ENCODE measurements at places on chromosomes 12 and 14. TPM values are rescaled to one million over a fixed set of nuclear protein-coding genes. Genes with fewer than 3 reads are reported as not detected.

Gene RPS6KL1
- 12.6 TPM for total RNA-seq

Gene RFX4
- not detected for total RNA-seq

Gene MYF6
- total RNA-seq = not detected

Gene ADAM20
- total RNA-seq = 2.5 TPM

Gene B4GALNT3
- total RNA-seq = 17.4 TPM

Gene KRT85
- not detected for total RNA-seq

DNA sequence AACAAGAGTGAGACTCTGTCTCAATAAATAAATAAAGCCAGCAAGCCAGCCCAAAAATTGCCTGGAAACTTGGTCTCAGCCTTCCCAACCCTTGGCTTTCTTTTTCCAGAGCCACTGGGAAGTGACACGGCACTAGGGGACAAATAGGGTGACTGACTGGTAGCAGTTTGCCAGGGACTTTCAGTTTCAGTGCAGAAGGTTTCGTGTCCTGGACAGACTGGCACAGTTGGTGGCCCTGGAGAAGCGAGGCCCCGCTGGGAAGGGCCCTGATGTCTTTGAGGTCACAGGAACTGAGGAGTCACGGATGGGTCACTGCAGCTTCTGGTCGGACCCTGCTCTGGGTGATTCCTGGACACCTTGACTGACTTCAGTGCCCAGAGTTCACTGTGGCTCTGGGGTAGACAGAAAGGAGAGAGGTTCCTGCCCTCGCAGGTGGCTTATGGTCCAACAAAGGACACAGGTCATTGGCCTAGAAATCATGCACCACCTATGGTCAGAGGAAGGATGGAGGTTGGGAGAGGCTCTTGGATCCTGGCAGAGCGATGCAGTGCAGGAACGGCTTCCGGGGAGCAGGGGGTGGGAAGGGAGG, 2.7 kb downstream of the LRRC43 start:
- H3K4me3 ChIP-seq = no peak overlapping the region
- no peaks in the 10 kb centered on the region for H3K36me3 ChIP-seq
- no peak overlapping the region for H3K27ac ChIP-seq
- no peaks in the 10 kb centered on the region for H3K4me1 ChIP-seq

DNA sequence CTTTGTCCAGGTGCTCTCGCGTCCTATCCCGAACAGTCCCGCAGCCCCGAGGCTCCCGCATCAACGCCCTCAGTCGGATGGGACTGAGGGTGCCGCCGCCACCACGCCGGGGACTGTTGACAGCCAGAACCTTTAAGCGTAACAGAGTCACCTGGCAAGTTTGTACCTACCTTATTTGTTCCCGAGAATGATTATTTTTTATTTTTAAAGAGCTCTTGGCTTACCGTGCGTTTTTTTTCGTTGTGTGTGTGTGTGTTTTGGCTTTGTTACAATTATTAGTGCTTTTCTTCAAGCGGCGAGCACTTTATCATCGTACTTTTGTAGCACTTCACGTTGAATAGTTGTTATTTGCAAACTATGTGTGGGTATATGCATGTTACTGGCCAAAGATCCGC, 463 bp downstream of the COA8 start:
- no peak for DNase-seq
- no peaks in the 10 kb centered on the region for H3K4me1 ChIP-seq
- no peak overlapping the region for H3K27ac ChIP-seq
- H3K4me3 ChIP-seq = peak overlapping the region; percentile 90

DNA sequence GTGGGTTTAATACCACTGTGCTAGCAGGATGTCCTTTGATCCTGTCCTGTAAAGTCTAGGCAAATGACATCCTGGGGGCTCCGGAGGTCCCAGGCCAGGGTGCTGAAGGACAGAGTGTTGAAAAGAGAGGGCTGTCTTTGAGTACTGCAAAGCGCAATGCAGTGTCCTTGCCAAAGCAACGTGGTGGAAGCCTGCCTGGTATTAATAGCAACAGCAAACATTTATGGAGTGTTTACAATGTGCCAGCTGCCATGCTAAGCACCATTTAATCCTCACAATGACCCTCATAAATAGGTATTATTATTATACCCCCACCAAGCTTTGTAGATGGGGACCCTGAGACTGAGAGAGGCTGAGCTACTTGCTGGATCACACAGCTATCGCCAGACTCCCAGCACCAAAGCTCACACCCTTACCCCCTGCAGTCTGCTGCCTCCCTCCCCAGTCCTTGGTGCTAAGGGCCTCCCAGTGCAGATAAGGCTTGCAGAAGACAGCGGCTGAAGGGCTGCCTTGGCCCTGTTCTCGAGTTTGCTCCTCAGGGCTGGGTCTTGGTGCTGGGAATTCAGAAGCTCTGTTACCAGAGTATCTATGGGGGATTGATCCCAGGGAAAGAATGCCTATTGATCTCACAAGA, 427.7 kb downstream of the FUT8 start:
- no peak for DNase-seq
- H3K27ac ChIP-seq = no peak overlapping the region
- no peaks in the 10 kb centered on the region for H3K4me1 ChIP-seq

- DNase-seq = no peak
- H3K27ac ChIP-seq = no peak overlapping the region
- no peaks in the 10 kb centered on the region for H3K4me1 ChIP-seq
- no peaks in the 10 kb centered on the region for H3K27me3 ChIP-seq
Observed at GRCh38 chr12:124829008-124829707, 34.5 kb downstream of the SCARB1 start.

GRCh38 chr12:52178984-52179383, 12.8 kb downstream of the KRT80 start:
- no peak overlapping the region for H3K4me3 ChIP-seq
- no peaks in the 10 kb centered on the region for H3K27me3 ChIP-seq
- no peaks in the 10 kb centered on the region for H3K4me1 ChIP-seq
- DNase-seq = no peak

DNA sequence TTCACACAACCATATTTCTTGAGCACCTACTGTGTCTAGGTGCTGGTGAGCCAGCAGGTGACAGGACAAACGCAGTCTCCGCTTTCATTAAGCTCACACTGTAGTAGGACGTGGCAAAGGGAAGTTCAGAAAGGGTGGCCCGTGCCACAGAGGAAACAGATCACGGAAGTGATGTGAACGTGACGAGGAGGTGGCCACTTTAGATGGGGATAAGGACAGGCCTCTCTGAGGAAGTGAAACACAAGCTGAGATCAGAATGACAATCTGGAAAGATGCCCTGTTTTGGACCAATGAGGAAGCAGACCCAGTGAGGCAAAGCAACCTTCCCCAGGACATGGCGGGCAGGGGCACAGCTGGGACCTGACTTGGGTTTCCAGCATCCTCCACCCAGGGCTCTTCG, 127.4 kb upstream of the PRMT8 start:
- no peak overlapping the region for H3K4me3 ChIP-seq
- no peaks in the 10 kb centered on the region for H3K36me3 ChIP-seq
- DNase-seq = peak; percentile 63

DNA sequence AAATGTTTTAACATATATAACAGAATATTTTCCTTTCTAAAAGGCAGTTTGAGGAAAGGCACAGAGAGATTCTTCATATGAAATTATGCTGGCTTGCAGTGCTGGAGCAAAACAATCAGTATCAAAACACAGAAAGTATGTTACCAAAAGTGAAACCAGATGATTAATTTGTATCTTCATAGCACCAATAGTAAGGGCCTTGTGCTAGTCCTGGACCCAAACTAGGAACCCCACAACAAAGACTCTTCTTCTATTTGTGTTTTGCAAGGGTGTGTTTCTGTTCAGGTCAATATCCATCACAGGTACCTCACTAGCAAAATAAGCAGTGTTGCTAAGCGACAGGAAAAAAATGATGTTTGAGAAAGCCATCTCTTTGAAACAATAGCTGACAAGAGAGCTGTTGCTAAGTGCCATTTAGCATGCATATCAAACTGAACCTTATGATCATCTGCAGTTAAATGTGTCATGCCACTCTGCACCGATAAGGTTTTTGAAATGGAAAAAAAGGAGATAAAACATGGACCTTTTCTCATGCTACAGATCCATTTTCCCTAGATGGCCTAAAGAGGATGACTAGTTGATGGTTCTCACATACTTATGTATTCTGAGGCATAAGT, 196.2 kb upstream of the ALG10 start:
- no peak for DNase-seq
- no peaks in the 10 kb centered on the region for H3K36me3 ChIP-seq
- H3K27ac ChIP-seq = no peak overlapping the region
- H3K4me1 ChIP-seq = no peaks in the 10 kb centered on the region

- no peak overlapping the region for H3K4me3 ChIP-seq
- no peaks in the 10 kb centered on the region for H3K36me3 ChIP-seq
- H3K27ac ChIP-seq = no peak overlapping the region
Observed at GRCh38 chr14:85852906-85853305, 323.0 kb downstream of the FLRT2 start.

DNA sequence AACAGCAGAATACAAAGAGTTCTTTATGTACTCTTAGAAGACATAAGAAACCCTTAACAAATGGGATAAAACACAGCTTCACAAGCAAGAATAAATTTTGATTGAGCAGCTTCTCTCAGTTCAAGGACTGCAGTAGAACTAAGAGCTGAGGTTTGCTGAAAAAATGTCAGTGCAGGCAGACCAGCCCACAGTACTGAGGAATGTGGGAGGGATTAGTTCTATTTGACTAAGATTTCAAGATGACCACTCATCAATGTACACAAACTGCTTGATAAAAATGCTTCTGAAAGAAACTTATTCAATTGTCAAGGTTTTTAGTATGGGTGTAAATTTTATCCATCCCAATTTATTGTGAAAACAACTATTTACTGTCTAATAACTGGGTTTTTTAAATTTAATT, 138.4 kb downstream of the SEC23A start:
- H3K4me1 ChIP-seq = no peaks in the 10 kb centered on the region
- no peaks in the 10 kb centered on the region for H3K36me3 ChIP-seq
- no peak overlapping the region for H3K27ac ChIP-seq
- H3K27me3 ChIP-seq = no peaks in the 10 kb centered on the region
- DNase-seq = no peak

DNA sequence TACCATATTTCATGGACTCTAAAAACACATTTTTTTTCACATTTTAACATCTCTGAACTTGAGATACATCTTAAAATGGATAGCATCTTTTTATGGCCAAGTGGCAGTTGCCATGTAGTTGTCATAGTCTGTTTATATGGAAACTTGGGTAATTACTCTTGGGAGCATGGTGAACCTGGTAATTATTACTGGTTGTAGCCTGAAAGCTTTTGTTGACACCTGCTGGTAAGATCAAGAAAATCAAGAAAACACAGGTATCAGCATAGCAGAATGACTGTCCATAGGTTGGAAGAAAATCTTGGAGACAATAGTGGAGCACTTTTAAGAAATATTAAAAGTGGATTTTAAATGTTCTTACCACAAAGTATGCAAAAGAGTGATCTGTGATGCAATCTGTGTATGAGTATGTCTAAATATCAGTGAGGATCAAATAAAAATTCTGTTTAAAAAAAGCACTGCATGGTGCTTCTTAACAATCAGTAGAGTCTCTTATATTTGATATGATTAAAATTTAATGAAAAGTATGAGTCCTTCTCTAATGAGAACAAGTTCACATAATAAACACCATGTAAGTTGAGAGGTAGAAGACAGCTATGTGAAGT, 44.2 kb downstream of the TTC8 start:
- DNase-seq = no peak
- H3K27me3 ChIP-seq = no peaks in the 10 kb centered on the region
- no peak overlapping the region for H3K4me3 ChIP-seq
- no peaks in the 10 kb centered on the region for H3K4me1 ChIP-seq

DNA sequence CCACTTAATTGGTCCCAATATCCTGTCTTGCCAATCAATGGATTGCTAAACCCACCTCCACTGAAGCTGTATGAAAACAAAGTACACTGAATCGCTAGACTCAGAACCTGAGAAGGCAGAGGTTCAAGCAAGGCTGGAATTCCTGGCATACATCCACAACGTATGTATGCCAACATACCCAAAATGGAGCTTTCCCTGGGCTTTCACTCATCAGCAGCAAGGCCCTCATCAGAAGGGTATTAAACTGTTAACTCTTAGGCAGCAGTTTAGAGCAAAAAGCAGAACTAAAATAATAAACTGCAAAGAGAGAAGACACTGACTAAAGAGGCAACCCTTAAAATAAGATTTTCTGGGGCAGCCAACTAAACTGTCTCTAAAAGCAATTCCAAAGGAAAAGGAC, 13.6 kb downstream of the MED13L start:
- no peak overlapping the region for H3K4me3 ChIP-seq
- H3K36me3 ChIP-seq = no peaks in the 10 kb centered on the region
- no peak overlapping the region for H3K27ac ChIP-seq
- DNase-seq = no peak
- peaks cover 5% of the 10 kb centered on the region for H3K4me1 ChIP-seq

DNA sequence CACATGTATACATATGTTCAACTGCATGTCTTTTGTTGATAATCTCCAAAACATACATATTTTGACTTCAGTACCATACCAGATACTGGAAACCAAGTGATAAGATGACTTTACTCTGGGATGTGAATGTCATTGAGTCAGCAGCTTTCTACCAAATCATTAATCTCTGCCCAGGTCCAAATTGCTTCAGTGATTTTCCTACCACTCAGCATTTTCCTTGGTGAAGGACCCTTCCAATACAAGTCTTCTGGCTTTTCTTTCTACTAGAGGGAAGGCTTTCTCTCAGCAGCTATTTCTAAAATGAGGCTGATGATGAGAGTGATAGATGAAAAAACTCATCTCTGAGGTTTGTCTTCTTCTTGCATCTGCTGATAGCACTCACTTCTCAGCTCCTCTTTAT, 1008.5 kb downstream of the NRXN3 start:
- no peak overlapping the region for H3K27ac ChIP-seq
- no peaks in the 10 kb centered on the region for H3K27me3 ChIP-seq
- no peaks in the 10 kb centered on the region for H3K4me1 ChIP-seq
- no peak overlapping the region for H3K4me3 ChIP-seq

GRCh38 chr12:6074979-6075585, 49.4 kb downstream of the VWF start:
- no peaks in the 10 kb centered on the region for H3K36me3 ChIP-seq
- no peak overlapping the region for H3K27ac ChIP-seq
- no peaks in the 10 kb centered on the region for H3K4me1 ChIP-seq
- no peak for DNase-seq
- no peaks in the 10 kb centered on the region for H3K27me3 ChIP-seq

DNA sequence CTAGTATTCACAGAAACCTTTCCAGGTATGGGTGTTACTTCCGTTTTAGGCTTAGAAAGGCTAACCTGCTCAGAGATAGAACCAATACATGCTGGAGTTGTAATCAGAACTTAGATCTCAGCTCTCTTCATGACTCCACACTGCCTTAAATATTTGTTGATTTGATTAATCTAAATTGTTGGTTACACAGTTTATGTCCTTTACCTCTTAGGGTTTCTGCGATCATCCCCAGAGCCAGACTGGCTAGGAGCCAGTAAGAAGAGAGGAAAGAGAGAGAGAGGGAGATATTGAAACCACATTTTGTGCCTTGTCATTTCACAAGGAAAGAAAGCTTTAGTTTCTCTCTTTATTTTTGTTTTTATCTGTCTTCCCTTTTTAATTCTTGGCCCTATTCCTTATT, 16.8 kb upstream of the MGP start:
- no peaks in the 10 kb centered on the region for H3K36me3 ChIP-seq
- no peak for DNase-seq
- no peaks in the 10 kb centered on the region for H3K27me3 ChIP-seq
- no peak overlapping the region for H3K4me3 ChIP-seq
- no peak overlapping the region for H3K27ac ChIP-seq
